ENCODE measurements at places on chromosomes 3 and 15.

GRCh38 chr15:89003865-89004725, 84.2 kb upstream of the ABHD2 start:
- no peak for DNase-seq

GRCh38 chr15:55774113-55774970, 31.4 kb upstream of the PRTG start:
- no peak for DNase-seq

- no peak for DNase-seq
Observed at GRCh38 chr3:195904368-195904767, 4.0 kb downstream of the TNK2 start.

DNA sequence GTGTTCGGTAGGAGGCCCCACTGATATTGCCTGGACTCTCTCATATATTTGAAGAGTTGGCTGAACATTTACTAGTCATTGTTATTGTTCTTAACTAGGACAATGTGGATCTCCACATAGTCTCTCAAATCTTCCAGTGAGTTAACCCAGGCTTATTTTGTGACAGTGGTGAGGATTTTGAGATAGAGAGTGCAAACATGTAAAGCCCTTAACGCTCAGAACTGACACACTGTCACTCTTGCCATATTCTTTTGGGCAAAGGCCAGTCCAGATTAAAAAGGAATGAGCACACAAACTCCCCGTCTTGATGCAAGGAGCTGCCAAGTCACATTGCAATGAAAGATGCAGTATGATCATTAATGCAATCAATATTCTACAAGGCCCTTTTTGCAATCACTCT, 431.9 kb upstream of the AZI2 start:
- no peak for DNase-seq

DNA sequence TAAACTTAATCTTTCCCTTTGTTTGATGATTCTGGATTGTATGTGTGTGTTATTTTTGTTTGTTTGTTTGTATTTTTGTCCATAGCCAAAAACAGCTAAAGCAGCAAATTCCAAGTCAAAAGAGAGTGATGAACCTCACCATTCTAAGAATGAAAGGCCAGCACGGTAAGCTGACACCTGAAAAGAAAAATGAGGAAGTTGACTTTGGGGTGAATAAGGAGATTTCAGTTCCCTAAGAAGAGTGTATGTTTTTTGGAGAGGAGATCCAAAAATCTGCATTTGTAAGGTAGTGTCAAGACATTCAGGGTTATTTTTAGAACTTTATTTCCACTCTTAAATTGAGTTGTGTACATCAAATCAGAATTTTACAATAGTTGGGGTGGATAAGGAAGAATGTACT, 52.3 kb upstream of the UTS2B start:
- DNase-seq, result no peak

DNA sequence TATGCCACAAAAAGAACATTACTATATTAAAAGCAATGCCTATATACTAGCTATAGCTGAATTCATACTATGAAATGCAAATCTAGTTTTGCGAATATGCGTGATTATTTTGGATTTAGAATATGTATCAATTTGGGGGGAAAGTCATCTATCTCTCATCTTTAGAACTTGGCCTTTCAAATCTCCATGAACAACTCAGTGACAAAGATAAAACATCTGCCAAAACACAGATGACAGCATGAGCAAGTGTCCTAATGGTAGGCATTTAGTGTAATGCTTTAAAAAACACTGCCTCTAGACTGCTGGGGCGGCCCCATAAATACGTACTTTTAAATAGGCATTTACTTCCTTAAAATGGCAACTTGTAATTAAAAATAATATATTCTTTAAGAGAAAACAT, 2.7 kb downstream of the CD47 start:
- no peak for DNase-seq

- no peak for DNase-seq
Observed at GRCh38 chr15:24832282-24832681, 122.5 kb upstream of the SNRPN start.

DNA sequence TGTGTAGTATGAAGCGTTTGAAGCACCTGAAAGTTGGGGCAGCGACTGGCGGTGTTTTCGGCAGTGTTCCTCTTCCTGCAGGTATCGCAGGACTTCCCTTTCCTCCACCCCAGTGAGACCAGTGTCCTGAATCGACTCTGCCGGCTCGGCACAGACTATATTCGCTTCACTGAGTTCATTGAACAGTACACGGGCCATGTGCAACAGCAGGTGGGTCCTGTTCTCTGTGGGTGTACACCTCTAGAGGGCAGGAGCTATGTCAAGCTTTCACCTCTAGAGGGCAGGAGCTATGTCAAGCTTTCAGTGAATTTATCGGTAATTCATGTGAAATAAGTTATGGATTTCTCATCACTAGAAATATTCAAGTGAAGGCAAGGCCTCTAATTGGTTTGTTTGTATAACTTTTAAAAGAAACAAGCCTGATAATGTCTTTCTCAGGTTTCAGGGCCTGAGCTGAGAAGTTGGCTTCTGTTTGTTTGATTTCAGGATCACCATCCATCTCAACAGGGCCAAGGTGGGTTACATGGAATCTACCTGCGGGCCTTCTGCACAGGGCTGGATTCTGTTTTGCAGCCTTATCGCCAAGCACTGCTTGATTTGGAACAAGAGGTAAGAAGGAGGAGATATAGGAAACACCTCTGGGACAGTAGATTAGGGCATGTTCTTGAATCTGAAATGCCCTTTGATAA, 5.3 kb downstream of the TUBGCP4 start:
- DNase-seq, result peak; percentile 62

GRCh38 chr3:39177708-39178332, 14.6 kb downstream of the XIRP1 start:
- DNase-seq, result peak; percentile 93

DNA sequence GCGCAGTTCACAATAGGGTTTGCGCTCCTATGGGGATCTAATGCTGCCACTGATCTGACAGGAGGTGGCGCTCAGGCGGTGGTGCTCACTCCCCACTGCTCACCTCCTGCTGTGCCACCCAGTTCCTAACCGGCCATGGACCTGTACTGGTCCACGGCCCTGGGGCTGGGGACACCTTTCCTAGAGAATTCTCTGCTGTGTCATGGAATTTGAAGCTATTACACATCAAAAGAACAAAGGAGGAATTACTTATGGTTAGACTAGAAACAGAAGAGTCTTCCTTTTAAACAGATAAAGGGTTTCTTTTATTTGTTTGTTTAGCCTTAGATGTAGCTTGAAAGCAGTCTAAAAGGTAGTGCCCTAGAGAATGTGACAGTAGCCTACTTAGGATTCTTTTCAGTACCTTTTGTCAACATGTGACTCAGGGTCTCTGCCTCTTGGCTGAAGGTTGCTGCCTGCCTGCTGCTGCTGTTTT, 50.3 kb downstream of the PAK2 start:
- DNase-seq, result no peak

GRCh38 chr3:193788189-193788991, 195.4 kb downstream of the OPA1 start:
- DNase-seq, result peak; percentile 7

GRCh38 chr3:131082871-131083863, 56.5 kb downstream of the NEK11 start:
- DNase-seq, result no peak

DNA sequence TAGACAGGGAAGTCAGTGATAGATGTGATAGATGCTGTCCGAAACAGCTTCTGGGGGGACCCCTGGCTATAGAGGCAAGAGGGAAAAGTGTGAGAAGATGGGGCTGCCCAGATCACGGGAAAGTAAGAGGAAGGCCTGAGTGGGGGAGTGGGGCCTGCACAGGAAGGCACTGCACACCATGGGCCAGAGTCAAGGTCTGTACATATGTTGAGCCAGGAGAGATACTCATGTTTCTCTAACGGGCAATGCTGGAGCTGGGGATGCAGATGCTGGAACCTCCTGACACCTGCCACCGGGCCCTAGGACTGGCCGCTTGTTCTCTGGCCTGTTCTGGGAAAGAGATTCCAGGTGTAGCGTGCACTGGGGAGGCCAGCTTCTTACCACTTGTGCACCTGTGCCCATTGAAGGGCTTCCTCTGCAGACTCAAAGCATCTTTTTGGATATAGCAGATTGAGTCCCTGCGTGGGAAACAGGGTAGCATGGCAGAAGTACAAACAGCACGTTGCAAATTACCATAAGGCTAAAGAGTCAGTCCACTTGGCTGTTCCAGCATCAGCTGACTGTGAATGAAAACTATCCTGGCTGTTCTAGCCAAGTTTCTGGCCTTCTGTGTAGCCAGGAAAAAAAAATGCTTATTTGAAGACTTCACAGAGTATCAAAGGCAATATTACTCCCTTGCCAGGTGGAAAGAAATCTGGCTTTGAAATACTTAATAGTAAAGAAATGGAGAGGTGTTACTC, 77.1 kb upstream of the GSK3B start:
- DNase-seq, result no peak

DNA sequence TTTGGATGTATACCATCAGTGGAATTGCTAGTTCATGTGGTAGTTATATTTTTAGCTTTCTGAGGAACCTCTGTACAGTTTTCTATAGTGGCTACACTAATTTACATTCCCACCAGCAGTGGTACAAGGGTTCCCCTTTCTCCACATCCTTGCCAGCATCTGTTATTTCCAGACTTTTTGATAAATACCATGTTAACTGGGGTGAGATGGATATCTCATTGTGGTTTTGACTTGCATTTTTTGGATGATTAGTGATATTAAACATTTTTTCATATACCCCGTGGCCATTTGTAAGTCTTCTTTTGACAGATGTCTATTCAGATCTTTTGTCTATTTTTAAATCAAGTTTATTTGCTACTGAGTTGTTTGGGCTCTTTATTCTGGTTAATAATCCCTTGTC, 455.6 kb upstream of the RARB start:
- no peak for DNase-seq

GRCh38 chr15:42059661-42060476, 34.5 kb downstream of the PLA2G4D start:
- peak; percentile 51 for DNase-seq

GRCh38 chr3:71514621-71515020, 68.9 kb downstream of the FOXP1 start:
- no peak for DNase-seq

DNA sequence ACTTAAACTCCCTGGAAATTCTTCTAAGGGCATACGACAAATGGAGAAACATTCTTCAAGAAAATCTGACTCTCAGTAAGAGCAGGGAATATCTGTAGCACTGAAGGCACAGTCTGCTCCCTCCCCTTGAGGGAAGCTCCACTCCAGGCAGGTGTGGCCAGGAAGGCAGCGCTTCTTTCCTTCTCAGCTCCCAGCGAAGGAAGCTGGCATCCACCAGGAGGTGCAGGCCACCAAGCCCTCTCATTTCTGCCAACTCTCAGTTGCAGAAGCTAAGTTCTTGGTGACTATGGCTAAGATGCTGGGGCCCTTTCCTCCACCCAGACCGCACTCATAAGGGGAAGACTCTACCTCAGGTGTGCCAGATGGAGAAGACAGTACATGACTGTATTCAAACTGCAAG, 37.7 kb upstream of the SLC41A3 start:
- DNase-seq, result no peak

DNA sequence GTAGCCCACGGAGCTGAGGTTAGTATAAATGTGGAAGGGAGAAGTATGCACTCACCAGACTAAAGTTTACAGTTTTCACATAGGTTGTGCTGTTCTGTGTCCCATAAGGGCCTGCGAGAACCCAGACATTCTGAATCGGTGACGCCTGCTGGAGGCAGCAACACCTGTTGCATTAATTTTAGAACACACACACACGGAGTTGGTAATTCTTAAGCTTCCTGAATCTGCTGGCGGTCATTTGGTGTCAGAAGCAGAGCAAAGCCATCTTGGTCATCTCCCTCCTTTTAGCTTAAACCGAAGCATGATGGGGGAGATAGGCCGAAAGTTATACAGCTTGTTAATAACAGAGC, 41.1 kb upstream of the AP3B2 start:
- DNase-seq, result no peak

GRCh38 chr3:150787741-150788370, 24.9 kb upstream of the SIAH2 start:
- DNase-seq, result peak; percentile 73

DNA sequence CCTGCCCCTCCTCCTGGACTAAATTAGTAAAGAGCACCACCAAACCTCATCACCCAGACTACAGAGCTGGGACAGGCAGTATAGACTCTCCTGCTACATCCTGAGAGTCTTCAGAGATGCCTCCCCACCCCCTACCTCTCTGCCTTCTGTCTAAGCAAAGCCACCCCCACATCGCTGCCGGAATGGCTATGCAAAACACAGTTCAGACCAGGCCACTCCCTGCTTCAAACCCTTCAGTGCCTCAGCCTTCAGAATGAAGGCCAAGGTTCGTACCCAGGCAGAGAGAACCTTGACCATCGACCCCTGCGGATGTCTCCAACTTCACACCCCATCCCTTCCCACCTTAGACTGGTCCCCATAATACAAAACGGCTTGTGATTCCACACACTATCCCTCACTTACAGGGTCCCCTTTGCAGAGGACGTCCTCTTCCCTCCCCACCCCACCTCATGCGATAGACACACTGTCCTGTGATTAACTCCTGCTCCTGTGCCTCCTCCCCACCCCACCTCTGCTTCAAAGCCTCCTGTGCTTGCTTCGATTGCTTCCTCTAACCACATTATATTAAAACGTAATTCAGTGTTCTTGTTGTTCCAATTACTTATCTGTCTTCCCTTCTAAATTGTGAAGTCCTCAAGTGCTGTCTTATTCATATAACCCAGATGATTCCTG, 175.3 kb downstream of the UACA start:
- no peak for DNase-seq

DNA sequence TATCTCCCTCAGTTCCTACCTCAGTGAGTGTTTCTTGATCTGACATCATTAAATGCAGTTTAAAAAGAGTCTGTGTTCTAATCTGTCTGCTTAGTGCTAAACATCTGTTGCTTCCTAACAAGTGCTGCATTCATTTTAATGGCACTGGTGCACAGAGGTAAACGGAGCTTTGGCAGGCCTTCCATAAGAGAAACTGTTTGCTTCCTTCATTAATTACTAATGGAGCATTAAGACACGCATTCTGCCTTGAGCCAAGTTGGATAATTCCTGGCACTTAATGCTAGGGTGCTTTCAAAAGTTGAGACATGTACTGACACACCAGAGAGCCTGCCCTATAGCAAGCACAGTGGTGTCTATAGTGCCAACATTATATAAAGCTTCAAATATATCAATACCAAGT, 34.7 kb downstream of the SCG5 start:
- no peak for DNase-seq

GRCh38 chr3:46484911-46485778, 12.6 kb upstream of the RTP3 start:
- DNase-seq, result no peak
